ENCODE measurements at places on chromosomes 2 and 18.

- peak; percentile 90 for DNase-seq
Observed at GRCh38 chr18:59402432-59403090, 43.5 kb upstream of the LMAN1 start.

DNA sequence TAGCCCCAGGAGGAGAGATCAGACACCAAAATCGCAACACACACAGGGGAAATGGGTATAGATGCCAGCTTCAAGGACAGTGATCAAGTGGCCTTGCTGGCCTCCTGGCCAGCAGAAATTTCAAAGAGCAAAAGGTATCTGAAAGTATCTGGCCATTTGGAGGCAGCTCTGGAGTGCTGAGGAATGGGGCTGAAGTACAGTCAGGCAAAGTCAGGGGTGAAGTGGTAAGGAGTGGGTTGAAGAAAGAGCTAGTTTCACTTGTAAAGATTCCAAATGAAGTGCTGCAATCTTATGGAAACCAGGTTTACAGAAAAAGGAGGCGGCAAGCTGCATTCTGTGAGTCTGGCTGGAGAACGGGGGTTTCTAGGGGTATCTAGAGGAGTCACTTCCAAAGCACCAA is 19.2 kb upstream of the PCBP1 start:
- no peak for DNase-seq

GRCh38 chr2:45943219-45944044 is 292.0 kb downstream of the PRKCE start:
- no peak for DNase-seq

- DNase-seq = no peak
Observed at GRCh38 chr18:11526675-11527074, 82.7 kb upstream of the SLC35G4 start.
